ENCODE measurements at places on chromosomes 1 and 21.

- no peak for DNase-seq
Observed at GRCh38 chr1:28194326-28195035, 18.0 kb upstream of the PTAFR start.

DNA sequence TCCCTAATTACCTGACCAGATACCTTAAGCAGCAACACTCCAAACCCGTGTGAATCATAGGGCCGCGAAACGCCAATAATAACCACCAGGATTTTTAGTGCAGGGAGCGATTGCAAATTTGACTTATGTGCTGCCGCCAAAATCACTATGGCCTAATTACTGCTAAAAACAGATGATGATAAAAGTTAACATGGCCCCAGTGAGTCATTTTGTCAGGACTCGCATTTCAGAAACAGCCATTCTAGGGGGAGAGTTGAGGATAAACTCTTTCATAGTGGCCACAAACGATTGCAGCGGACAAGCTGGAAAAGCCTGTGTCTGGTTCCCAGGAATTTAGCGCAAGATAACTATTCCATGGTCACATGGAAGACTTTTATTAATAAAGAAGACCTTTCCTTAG, 103.4 kb downstream of the HLX start:
- DNase-seq = no peak

- no peak for DNase-seq
Observed at GRCh38 chr21:34844924-34845238, 176.1 kb downstream of the CLIC6 start.

DNA sequence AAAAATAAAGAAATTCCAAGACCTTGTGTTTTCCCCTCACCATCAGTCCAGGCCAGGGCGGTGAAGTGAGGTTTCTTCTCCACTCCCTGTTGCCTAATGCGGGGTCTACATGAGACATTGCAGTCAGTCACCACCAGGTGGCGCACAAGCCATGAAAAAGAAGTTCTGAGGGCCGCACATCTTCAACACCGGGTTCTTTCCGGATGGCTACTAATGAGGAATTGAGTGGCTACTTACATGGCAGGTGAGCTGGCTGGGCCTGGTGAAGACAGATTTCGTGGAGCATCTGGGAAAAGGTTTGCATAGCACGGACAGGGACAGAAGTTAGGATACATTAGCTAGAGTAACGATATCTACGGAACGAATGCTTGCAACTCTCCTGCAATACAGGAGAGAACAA, 15.8 kb upstream of the S100A11 start:
- DNase-seq = no peak

DNA sequence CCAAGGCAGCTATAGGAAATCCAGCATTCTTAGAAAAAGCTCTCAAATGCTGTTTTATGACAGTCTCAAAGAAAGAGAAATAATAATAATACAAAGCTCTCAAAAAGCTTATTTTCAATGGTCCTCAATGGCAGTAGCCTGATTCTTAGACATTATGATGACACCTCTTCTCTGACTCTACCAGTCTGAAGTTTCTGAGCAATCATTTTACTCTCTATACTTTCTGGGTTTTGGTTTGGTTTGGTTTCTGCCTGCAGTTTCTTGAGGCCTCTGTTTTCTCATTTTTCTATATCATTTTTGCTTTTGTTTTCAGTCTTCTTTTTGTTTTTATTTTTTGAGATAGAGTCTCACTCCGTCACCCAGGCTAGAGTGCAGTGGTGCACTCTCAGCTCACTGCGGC, 50.2 kb upstream of the TBX15 start:
- no peak for DNase-seq

DNA sequence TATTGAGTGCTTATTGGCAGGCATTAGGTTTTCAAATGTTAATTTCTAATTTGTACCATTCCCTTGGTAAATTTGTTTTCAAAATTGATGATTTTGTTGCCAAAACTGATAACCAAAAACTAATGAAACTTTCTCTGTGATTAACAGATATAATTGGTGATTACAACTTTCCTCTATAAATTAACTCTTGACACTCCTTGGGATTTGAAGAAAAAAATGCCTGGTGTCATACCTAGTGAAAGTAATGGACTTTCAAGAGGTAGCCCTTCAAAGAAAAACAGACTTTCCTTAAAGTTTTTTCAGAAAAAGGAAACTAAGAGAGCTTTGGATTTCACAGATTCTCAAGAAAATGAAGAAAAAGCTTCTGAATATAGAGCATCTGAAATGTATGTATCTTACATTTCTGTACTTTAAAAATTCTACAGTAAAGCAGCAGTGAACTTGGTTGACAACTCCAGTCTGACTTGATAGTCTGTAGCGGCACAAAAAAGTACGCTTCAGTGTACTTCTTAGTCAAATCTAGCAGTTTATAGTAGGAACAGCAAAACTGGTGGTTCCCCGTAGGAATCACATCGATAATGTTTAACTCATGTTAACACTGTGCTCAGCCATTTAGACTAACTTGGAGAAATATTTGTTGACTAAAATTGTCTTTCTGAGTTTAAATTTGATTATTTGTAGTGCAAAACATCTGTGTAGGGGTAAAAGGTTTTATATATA, 3.0 kb downstream of the USP1 start:
- DNase-seq = no peak

GRCh38 chr1:226870401-226871279, at the start of gene PSEN2:
PSEN2 (plus strand) TSS chr1:226870616; CDS start chr1:226881908, 11,292 bp downstream.
- DNase-seq = no peak

DNA sequence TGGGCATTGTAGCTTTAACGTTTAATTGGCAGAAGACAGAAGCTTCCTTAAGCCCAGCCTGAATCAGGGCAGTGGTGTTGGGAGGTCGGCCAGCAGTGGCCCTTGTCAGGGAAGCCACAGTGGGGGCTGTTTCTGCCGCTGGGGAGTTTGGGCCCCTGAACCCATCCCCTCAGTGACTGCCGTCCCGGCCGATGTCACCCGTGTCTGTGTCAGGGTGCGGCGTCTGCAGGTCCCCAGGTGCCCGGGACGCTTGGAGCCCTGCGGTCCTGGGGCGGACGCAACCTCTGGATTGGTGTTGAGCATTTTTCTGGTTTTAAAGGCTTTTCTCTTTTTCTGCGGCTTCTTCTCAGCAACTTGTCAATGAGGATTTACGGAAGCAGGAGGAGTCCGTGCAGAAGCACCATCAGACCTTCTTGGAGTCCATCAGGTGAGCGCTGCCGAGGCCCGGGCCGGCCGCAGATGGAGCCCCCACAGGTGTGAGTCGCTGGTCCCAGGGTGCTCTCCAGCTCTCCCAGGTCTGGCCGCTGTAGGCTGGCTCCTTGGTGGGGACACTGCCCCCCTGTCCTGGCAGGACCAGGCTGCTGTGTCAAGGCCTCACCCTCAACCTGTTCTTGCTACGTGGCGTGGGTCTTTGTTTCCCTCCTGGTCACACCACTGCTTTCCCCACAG, 2.3 kb downstream of the ATAD3C start:
- DNase-seq = no peak

DNA sequence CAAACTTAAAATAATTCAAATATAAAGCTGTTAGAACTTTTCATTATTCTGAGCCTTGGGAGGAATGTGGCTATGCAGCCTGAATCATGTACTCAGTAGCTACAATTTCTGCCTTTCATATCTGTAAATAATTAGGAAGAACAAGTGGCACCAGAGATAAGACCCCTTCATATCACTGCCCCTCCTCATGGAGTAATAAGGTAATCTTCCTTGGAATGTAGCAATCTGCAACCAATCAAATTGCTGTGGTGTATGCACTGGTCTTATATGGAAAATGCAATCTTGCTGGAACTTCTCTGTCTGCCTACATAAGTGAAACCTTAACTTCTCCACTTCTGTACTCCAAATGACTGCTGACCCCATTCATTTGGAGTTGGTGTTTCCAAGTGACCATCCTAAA, 104.4 kb upstream of the VANGL1 start:
- no peak for DNase-seq

- no peak for DNase-seq
Observed at GRCh38 chr21:33069994-33070743, at the start of gene OLIG1. OLIG1 (plus strand) TSS chr21:33070141; CDS start chr21:33070247, 106 bp downstream.

- no peak for DNase-seq
Observed at GRCh38 chr1:244010191-244010590, 40.9 kb upstream of the ZBTB18 start.

DNA sequence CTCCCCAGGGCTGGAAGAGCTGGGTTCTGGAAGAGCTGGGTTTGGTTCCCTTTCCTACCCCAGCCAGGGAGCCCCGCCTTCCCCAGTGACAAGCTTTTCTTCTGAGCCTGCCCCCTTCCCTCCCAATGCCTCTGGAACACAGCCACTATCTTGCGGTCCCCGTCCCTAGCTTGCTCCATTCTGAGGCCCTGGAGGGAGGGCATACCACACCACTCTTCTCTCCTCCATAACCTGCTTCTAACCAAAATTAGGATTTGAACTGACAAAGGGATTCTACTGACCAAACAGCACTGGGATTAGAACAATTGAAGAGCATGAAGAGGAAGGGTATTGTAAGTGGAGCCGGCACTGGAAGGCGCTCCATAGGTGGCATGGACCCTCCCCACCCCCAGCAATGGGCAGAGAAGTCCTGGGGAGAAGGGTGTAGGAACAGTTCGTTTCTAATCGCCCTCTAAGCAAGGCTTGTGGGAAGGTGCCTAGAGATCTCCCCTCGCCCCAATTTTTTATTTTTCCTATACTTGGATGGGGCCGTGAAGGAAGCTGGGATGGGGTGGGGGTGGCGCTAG, 690 bp downstream of the C1orf216 start:
- DNase-seq = no peak

DNA sequence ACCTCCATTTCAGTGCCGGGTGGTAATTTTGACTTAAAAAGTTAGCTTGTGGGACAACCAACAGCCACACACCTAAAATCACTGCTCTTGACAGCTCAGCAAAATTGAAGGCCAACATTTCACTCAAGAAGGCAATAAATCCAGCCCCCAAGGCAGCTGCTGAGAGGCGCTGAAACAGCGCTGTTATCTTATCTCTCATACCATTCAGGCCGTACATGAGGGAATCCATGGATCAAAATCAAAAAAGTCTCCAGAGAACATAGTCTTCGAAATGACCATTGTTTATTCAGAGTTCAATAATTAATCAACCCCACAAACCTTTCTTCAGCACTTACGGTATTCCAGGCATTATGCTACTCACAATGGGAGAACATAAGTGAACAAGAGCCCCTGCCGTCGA, 38.5 kb downstream of the ZBTB18 start:
- no peak for DNase-seq

- no peak for DNase-seq
Observed at GRCh38 chr1:52645261-52645660, 12.3 kb downstream of the SHISAL2A start.

DNA sequence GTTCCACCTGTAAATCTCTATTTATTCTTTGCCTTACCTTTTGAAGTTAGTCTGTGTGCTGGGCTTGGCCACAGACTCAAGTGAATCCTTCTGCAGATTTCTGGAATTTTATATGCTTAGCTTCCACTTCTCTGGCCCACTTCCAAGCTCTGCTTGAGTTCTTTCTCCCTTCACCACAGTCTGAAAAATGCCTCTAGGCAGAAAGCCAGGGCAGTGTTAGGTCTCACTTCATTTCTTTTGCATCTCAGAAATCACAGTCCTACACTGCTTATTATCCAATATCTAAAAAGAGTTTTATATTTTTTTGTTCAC, 48.9 kb downstream of the INKA2 start:
- DNase-seq = peak; percentile 76

GRCh38 chr1:31549809-31550620, 26.3 kb upstream of the TINAGL1 start:
- no peak for DNase-seq

GRCh38 chr1:48999321-48999720, 222.6 kb upstream of the BEND5 start:
- no peak for DNase-seq

DNA sequence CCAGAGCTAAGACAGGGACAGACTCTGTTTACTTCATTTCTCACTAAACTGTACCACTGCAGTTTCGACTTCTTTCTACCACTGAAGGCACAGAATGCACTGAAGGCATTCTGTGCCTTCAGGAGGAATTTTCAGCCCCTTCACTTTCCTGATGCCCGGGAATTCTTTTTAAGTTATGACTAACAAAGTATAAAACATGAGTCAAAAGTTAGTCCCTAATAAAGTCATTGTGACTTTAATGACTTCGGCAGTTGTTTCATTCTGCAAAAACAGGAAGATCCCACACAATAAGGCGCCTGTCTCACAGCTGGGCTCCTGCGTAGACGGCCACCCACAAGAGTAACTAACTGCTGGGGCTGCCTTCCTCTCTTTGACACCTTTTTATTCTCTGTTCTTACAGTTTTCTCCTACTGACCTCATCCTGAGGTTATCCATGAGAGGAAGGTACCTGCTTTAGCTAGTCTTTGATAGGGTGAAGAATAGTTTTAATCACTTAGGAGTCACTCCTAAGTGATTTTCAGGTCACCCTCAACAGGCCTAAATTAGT, 183.9 kb upstream of the SGIP1 start:
- DNase-seq = no peak

GRCh38 chr1:21321963-21322680, 31.9 kb upstream of the ECE1 start:
- no peak for DNase-seq

DNA sequence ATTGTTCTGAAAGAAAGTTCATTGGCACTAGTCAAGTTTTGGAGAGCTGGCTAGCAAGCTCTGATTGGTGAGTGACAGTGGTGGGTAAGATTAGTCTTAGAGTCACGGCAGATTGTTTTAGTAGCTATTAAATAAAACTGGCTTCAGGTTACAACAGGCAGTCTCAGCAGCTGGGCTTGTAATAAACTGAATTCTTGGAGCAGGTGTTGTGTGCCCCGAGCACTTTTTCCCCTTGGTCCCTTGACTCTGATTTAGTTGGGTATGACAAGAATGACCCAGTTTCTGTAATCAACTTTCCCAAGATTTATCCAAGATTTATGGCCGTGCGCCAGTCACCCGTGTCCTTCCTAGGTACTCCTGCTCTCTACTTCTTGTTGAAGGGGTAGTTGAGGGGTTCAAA, 40.2 kb downstream of the TBCE start:
- DNase-seq = no peak

GRCh38 chr21:45059121-45059520, 15.3 kb upstream of the ADARB1 start:
- no peak for DNase-seq

GRCh38 chr1:94936861-94937620, 10.1 kb upstream of the CNN3 start:
- DNase-seq = no peak

- no peak for DNase-seq
Observed at GRCh38 chr1:46039571-46040052, 92.8 kb downstream of the PIK3R3 start.

GRCh38 chr1:5269901-5270300, 615.5 kb downstream of the AJAP1 start:
- no peak for DNase-seq

DNA sequence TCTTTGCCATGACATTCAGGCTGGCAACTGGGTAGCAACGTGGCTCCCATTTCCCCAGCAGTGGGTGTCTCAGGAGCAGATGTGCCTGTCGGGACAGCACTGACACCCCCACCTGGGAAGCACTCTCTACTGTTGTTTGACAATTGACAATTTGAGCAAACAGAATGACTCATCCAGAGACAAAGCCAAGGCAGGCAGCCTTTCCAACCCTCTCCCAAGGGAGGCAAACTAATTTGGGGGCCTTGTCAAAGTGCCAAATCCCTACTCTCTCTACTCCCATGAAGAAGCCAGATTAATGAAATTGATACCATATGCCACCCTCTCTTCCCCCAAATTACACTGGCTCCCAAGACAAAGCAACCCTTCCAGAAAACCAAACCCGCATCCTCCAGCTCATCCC, 65.6 kb downstream of the GRIK3 start:
- no peak for DNase-seq
